ENCODE measurements at places on chromosomes 7 and 10. TPM values are rescaled to one million over a fixed set of nuclear protein-coding genes. Genes with fewer than 3 reads are reported as not detected.

Gene CDK14
- total RNA-seq = 0.14 TPM

Gene SAMD9L
- 0.72 TPM for total RNA-seq

Gene PITX3
- total RNA-seq = 0.27 TPM

Gene ACSM6
- not detected for total RNA-seq

Gene PRF1
- not detected for total RNA-seq

Gene MPP7
- total RNA-seq = 0.23 TPM

Gene CABCOCO1
- total RNA-seq = 0.40 TPM

All from A549 treated with RU486 at 1 μM for 4 hours (cell line).